Activated naive CD4-positive, alpha-beta T cell treated with anti-CD3 and anti-CD28 coated beads, Interleukin-2, amount 10 ng/mL, durations not matched to agents 7 days and 5 days (primary cell): ENCODE measurements at places on chromosomes 5 and 9.
A peak's percentile ranks its signal among the peaks of the same experiment; 100 is the strongest.

DNA sequence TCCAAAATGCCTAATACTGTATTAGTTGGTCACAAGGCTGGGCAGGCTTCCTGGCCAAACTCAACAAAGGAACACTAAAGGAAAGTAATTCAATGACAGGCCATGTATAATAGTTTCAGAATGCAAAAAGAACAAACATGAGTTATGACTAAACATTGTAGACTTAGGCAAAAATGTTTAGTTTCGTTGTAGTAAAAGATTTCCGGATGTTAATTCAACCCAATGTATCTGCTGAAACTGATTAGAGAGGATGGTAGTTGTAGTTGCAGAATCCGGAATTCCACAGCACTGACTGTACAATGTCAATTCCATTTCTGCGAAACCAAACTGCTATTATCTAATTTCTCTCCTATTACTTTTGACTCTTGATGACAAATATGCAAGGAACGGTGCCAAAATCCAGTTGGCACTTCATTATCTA lies 117.9 kb upstream of the FST start:
- no peak for DNase-seq

DNA sequence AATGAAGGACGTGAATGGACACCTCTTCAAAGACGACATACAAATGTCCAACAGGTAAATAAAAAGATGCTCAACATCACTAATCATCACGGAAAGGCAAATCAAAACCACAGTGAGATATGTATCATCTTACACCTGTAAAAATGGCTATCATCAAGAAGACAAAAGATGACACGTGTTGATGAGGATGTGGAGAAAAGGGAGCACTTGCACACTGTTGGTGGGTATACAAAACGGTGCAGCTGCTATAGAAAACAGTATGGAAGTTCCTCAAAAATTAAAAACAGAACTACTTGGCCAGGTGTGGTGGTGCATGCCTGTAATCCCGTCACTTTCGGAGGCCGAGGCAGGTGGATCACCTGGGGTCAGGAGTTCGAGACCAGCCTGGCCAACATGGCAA lies 47.9 kb downstream of the STK10 start:
- DNase-seq, result no peak

DNA sequence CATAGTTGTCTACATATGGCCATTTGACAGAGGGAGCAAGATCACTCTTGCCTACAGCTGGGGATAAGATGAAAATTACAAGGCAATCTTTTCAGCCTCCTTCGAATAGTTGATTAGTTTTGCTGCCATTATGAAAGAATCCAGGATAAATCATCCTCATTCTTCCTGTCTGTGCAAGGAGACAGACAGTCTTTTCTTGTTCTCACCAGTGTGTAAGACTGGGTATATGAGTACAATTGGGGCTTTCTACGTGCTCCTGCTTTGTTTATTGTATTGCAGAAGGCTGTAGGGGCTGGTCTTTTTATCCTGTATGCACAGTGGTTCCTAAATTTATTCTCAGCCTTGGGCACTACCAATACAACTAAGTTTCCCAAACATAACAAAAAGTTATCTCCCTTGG lies 76.8 kb downstream of the SPEF2 start:
- DNase-seq, result no peak

GRCh38 chr5:9624196-9624947 lies 5.8 kb downstream of the TAS2R1 start:
- DNase-seq, result no peak

DNA sequence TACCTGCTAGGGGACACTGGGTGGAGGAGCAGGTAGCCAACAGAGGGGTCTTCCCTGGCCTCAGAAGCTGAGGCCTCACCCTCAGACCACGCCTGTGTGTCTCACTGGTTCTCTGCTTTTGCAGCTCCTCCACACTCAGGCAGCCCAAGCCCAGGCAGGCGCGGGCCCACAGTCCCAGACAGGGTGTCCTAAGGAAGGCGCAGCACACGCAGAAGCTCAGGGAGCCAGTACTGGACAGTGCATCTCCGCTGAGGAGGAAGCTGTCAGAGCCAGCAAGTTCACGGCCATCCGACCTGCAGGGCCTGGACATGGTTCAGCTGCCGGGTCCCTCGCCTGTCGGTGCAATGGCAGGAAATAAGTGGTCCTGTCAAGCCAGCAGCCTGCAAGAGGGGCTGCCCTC lies 25.3 kb downstream of the CFAP90 start:
- DNase-seq, result no peak

- no peak for DNase-seq
Measured at GRCh38 chr5:95069021-95069420, 215.9 kb downstream of the MCTP1 start.

DNA sequence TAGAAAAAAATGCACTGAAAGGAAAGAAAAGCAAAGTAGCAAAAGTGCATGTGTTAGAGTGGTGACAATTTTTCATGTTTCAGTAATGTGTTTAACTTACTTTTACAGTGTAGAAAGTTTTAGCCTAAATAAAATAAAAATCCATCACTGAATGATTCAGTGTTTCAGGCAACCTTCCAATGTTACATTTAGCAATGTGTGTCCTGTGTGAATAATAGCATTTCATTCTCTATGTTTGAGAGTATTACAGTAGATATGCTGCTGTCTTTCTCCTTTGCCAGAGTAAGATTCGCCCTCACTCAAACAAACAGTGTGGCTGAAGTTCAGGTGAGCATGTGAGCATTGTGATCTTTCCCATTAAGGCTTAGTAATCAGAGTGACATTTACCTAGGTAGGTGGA lies 171.1 kb downstream of the TARS1 start:
- DNase-seq, result no peak

DNA sequence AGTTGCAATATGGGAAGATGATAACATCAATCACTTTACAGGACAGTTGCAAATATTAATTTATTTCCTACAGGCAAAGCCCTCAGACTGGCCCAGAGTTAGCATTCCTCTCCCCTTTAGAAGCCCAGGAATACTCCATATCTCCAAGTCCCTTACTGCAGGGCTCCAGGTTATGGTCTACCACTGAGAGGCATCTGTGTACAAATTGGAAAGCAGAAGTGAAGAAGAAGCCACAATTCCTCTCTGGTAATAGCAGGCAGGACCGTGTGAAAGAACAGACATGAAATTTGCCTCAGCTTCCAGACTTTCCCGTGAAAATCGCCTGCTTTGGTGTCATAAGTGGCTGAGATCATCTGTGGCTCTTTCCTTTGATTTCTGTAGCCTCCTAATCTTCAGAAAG lies 289.6 kb downstream of the GLIS3 start:
- no peak for DNase-seq

- DNase-seq, result peak; percentile 66
Measured at GRCh38 chr5:97162045-97162444, 19.6 kb upstream of the LIX1 start.

GRCh38 chr9:124259158-124259808 lies 1.5 kb downstream of the NEK6 start:
- no peak for DNase-seq

DNA sequence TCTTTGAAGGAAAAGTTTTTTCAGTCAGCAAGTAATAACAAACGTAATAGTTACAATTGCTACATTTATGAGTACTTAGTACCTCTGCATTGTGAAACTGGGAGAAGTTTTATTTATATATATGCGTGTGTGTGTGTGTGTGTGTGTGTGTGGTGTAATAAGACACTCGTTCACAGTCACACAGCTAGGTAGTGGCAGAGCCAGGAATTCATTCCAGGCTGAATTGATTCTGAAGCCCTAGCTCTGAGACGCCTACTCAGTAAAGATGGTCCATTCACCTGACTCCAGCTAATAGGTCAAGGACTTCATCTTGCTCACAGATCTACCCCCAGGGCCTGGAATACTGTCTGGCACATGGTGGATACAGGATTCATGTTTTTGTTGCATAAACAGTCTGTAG lies 13.6 kb upstream of the CAST start:
- no peak for DNase-seq

- no peak for DNase-seq
Measured at GRCh38 chr5:77924081-77924480, 147.9 kb upstream of the TBCA start.

DNA sequence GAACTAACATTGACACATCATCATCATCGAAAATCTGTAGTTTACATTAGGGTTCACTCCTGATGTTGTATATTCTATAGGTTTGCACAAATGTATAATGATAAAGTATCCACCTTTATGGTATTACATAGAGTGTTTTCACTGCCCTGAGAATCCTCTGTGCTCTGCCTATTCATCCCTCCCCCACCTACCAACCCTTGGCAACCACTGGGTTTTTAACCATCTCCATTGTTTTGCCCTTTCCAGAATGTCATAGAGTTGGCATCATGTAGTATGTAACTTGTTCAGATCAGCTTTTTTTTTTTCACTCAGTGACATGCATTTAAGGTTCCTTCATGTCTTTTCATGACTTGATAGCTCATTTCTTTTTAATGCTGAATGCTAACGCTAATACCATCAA lies 106.0 kb downstream of the ARHGEF28 start:
- no peak for DNase-seq

DNA sequence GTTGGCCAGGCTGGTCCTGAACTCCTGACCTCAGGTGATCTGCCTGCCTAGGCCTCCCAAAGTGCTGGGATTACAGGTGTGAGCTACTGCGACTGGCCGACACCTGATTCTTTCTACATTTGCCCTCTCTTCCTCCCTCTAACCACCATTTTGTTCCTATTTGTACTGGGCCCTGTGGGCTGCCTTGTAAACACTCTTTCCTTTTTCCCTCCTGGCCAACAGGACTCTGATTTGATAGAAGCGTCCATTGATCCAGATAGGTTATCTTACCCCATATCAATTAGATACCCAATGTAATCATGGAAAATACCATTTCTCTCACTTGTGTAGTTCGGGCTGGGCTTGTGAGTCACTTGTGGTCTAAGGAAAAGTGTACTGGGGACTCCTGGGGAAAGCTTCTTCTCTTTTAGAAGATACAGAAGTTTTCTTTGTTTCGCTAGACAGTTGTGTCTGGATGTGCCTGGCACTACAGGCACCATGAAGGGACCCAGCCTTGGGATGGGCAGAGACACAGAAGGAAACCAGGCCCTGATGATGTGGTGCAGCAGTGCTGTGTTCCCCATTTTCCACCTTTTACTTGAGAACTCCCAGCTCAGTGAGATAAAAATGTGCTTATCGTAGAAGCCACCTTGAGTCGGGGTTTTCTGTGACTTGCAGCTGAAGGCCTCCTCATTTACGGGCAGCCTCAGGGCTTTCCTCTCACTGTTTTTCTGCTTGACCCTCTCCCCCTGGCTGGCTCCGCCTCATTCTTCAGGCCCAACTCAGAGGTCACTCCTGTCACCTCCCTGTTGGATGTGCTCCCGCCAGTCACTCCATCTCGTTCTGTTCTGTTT lies 32.8 kb upstream of the CPEB4 start:
- DNase-seq, result no peak

DNA sequence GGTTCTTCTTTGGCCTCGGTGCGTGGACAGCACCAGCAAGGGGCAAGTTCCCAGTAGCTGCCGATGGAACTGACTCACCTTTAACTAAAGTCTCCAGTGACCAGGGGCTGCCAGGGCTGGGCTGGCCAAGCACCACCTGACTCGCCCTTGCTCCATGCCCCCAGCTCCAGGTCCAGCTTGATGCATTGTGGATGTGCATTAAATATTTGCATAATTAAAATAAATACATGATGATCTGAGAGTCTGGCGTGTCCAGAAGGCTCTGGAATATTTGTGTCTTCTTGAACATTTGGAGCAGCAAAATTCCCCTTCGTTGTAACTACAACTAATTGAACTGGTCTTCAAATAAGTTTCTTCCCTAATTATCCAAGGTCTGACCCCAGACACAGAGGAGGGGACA lies 9.5 kb upstream of the PRDM12 start:
- no peak for DNase-seq

DNA sequence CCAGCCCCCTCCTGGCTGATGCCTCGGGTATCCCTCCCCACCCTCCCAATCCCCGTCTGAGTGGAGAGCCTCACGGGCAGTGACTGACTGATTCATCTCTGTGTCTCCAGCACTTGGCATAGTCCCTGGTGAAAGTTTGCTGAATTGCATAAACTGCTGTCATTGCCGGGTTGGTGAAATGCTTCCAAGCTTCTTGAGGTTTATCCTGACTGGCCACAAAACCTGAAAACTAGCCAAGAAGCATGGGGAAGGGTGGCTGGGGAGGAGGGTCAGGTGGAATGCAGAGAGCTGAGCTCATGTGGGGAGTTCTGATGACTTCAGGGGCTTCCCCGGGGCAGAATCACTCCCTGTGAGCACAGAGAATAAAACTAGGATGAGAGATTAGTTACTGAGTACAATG lies 56.9 kb upstream of the GGTA1 start:
- DNase-seq, result no peak

DNA sequence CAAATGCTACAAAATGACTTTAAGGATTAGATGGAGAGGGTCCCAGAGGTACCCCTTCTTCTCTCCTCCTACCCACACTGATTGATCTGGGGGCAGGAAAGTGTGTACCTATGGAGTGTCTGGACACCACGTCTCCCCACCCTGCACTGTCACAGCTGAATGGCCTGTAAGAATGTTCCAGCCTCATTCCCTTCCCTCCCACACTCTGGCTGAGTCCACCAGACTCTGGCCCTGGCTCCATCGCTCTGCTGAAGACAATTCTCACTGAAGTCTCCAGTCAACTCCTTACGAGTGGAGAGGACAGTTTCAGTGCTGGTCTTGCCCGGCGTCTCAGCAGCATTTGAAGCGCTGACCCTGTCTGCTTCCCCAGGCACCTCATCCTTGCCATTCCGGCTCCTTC lies 105.8 kb downstream of the TTLL11 start:
- DNase-seq, result no peak

DNA sequence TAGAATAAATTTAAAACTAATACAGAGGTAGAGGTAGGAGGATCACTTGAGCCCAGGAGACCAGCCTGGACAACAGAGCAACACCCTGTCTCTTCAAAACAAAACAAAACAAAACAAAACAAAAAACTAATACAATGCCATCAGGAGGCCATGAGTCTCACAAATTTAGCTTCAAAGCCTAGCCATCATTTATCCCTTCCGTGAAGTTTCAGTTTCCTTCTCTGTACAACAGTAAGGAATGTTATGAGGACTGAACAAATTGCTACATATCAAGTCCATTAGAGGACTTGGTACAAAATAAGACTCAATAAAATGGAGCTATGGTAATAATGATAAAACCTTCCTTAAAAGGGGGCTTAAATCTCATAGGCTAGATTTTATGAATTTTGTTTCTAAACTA lies 60.8 kb downstream of the MAPKAP1 start:
- DNase-seq, result no peak

GRCh38 chr5:127419683-127420257 lies 97.7 kb upstream of the PRRC1 start:
- no peak for DNase-seq

- DNase-seq, result peak; percentile 66
Measured at GRCh38 chr5:139470821-139471300, at the start of gene SMIM33. Gene SMIM33 (plus strand): TSS chr5:139471004. CDS start chr5:139471122, 118 bp downstream.

DNA sequence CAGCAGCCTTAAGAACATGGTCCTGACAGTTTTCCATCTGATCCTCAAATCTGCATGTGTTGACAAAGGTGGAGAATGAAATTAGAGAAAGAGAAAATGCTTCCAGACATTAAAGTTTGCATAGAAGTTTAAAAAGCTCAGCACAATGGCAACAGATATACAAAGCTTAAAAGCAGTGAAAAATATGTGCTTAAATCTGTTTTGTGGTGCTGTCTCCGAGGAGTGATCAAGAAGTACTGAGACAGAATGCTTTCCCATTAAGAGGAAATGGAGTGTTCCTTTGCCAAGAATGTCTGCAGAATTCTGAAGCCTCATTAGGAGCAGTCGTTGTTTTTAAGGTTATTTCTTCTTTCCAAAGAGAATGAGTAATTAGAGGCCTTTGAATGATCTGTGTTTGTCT lies 131.4 kb downstream of the MCTP1 start:
- no peak for DNase-seq

GRCh38 chr9:113298924-113299770 lies 4.0 kb downstream of the RNF183 start:
- DNase-seq, result no peak
